Effector memory CD4-positive, alpha-beta T cell (primary cell): ENCODE measurements at places on chromosomes 13 and 19.

DNA sequence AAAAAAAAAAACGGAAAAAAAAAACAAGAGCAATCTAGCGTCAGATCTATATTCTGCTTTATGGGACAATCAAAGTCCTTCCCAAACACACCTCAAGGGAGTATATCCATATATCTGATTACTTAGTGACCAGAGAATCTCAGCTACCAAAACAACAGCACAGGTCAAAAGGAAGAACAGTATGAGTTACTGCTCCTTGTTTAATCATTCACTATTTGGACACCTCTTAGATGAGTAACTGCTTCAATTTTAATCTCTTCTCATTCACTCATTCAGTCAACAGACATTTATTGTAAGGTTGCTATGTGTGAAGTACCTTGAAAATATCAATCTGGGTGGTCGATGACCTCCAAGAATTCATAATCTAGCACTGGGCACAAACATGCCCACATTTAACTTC, 193.2 kb downstream of the IRS2 start:
- DNase-seq, result no peak

DNA sequence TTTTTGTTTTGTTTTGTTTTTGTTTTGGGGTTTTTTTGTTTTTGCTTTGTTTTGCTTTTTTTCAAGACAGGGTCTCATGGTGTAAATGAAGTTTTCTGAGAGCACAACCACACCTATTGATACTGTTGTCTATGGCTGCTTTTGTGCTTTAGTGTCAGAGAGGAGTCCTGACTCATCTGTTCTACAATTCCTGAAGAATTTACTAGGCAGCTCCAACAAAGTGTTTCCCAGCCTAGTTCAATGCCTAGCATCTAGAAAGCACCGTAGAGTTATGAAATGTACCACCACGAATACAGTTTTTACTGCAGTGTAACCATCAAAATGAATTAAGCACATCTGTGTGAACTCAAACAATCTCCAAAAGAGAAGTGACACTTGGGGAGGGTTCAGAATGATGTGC, 21.2 kb downstream of the SAFB start:
- DNase-seq, result no peak

- no peak for DNase-seq
These were observed 25.3 kb upstream of the MEDAG start for GRCh38 chr13:30880856-30881155.

- DNase-seq, result no peak
These were observed 8.6 kb upstream of the MYCBP2 start for GRCh38 chr13:77335543-77335942.

DNA sequence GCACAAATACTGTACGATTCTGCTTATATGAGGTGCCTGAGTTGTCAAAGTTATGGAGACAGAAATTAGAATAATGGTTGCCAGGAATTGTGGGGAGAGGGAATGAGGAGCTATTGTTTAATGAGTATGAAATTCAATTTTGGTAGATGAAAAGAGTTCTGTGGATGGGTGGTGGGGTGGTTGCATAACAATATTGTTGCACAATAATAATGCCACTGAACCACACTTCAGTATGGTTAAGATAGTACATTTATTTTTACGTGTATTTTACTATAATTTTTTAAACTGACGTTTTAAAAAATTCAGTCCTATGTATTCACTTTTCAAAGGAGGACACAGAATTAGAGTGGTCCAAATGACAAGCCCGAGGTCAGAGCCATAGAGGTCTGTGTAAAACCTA, 1.8 kb upstream of the OXGR1 start:
- no peak for DNase-seq

GRCh38 chr13:98977568-98978265, at the start of gene DOCK9:
Gene DOCK9, minus strand, starts transcription at chr13:98978064. Its CDS starts 155 bp downstream, at chr13:98977909.
- no peak for DNase-seq

DNA sequence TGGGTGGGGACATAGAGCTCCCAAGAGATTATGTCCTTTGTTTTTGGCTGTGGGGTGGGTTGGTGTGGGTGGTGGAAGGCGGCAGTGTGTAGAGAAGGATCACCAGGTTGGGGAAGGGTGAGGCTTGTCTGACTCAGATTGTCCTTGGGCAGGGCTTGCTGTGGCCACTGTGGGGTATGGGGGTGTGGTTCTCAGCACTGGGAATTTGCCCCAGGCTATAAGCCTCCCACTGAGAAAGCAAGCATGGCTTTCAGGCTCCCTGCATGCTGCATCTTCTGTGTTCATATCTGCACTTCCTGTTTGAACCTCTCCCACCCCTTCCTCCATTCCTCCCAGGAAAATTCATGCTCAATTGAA, 34.9 kb downstream of the DNAJC15 start:
- DNase-seq, result no peak

GRCh38 chr19:52673014-52673413, 34.9 kb upstream of the ZNF83 start:
- no peak for DNase-seq

DNA sequence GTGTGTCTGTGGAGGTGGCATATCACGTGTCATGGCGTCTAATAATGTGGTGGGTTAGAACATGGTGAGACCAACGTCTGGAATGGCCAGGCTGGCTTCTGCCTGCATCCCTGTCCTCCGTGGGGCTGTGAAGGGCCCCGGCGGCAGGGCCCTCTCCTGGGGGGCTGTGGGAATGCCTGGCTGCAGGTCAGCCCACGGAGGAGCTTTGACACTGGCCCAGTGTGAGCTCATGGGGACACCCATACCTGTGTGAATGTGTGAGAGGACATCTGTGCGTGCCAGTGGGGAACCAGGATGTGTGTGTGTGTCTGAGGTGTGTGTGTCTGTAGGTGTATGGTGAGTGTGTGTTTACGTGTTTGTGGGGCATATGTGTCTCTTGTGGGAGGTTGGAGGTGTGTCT, 300.1 kb downstream of the TEX29 start:
- no peak for DNase-seq

GRCh38 chr19:55464662-55465054, at the start of gene C19orf85:
Gene C19orf85, minus strand, starts transcription at chr19:55464751. Its CDS starts 197 bp downstream, at chr19:55464554.
- no peak for DNase-seq

DNA sequence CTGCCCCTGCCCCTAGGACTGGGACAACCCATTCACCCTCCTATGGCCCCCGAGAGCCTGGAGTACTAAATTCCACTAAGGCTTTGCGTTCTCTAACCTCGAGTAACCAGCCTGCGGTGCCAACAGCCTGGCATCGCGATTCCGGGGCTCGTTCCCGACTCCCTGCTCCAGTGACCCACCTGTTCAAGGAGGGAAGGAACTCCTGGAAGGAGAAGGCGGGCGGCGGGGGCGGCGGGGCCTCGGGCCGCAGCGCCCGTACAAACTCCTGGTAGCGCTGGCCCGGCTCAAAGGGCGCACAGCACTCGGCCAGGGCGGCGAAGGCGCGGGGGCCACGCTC, 6.3 kb downstream of the GMIP start:
- DNase-seq, result no peak

GRCh38 chr19:52034051-52034728, 6.0 kb upstream of the ZNF614 start:
- no peak for DNase-seq

GRCh38 chr19:29263305-29264135, 50.6 kb upstream of the UQCRFS1 start:
- peak; percentile 15 for DNase-seq

GRCh38 chr19:31257426-31258130, 91.7 kb downstream of the TSHZ3 start:
- no peak for DNase-seq

- no peak for DNase-seq
These were observed 27.8 kb upstream of the TDRD3 start for GRCh38 chr13:60369242-60369641.

DNA sequence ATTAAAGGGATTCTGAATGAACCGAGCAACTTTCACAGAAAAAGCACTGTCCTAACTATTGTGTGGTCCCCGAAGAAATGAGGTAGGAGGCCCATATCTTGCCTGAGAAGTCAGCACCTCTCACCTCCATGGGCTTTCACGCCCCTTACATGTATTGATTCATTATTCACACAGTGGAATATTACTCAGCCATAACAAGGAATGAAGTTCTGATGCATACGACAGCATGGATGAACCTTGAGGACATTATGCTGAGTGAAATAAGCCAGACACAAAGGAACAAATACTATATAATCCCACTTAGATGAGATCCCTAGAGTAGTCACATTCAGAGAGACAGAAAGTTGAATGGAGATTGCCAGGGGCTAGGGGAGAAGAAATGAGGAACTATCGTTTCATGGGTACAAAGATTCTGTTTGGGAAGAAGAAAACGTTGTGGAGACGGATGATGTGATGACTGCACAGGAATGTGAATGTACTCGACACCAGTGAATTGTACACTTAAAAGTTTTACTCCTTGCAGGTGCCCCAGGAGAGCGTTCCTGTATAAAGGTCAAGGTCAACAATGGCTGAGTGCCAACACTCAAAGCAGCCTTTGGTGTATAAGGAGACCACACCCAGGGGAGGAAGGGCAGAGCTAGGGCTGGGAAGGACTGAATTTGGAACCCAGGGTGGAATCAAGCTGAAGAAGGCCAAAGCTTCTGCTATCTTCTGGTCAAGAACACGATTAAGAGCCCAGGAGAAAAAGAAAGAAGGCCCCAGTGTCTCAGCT, 22.5 kb downstream of the ZIC5 start:
- no peak for DNase-seq

GRCh38 chr19:3097442-3097871, 3.3 kb downstream of the GNA11 start:
- no peak for DNase-seq

DNA sequence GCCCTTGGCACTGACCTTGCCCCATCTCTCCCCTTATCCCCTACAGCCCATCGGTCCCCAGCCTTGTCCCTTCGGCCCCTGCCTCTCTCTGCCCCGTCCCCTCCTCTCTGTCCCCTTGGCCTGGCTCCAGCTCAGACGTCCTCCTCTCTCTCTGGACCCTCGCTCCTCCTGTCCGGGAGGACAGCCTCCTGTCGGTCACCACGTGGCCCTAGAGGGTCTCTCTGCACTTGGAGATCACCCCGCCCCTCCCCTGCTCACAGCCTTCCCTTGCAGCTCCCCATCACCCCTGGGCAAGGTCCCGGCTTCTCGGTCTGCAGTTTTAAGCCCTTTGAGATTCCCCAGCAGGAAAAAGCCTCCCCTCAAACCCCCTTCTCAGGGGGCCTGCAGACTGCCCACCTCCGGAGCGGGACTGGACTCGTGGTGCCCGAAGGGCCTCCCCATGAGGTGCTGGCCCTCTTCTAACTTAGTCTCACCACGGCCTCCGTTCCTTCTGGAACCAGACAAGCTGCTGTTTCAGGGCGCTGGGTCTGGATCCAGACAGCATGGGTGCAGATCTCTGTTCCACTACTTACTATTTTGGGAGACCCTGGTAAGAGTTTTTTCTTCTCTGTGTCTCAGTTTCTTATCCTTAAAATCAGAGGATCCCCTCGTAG, 3.3 kb upstream of the KLK15 start:
- DNase-seq, result no peak

- no peak for DNase-seq
These were observed 126.7 kb downstream of the SOX1 start for GRCh38 chr13:112193463-112194166.

GRCh38 chr13:43484432-43485225, 302.1 kb downstream of the ENOX1 start:
- no peak for DNase-seq

DNA sequence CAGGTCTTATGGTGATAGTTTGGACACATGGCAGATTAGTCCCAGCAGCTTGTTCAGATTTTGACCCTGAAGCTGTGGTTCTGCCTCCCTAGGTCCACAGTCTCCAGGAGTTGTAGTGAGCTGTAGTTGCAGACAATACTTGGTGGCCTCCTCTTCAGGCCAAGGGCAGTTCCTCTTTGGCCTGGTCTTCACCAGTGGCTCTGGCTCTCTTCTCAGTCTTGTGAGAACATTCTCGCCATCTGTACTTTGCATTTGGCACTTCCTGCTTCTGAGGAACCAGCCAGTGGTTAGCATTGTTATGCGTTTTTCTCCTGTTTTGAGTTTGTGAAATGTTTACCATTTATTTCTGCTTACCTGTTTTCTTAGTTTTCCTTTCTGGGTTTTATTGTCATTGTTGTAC, 40.7 kb downstream of the PCCA start:
- DNase-seq, result no peak
